ENCODE measurements at places on chromosomes 12 and 14.
A peak's percentile ranks its signal among the peaks of the same experiment; 100 is the strongest.

GRCh38 chr12:4216187-4216927 lies 57.2 kb upstream of the CCND2 start:
- no peak for DNase-seq

DNA sequence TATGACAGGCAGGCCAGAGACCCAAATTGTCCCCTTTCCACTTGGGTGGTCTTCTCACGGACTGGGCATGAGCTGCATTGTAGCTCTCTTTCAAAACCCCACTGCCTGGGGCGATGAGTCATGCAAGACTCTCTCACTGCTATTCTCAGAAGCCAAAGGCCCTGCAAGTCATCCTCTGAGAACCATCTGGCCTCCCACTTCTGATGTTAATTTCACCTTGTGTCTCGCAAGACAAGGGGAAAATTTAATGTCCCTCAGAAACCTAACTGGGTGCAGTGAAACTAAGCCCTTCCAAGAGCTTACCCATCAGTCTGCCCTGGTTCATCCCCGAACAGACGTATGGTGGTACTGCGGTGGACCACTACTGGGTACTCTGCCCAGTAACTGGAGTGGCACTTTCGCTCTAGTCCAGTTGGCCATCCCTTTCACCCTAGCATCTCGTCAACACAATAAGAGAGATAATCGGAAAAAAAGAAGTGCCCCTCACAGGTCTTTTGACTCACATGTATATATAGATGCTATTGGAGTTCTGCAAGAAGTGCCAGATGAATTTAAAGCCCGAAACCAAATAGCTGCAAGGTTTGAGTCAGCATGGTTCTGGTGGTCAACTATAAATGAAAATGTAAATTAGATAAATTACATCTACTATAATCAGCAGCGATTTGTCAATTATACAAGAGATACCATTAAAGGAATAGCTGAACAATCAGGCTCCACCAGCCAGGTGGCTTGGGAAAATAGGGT lies 31.3 kb upstream of the LALBA start:
- DNase-seq: no peak

DNA sequence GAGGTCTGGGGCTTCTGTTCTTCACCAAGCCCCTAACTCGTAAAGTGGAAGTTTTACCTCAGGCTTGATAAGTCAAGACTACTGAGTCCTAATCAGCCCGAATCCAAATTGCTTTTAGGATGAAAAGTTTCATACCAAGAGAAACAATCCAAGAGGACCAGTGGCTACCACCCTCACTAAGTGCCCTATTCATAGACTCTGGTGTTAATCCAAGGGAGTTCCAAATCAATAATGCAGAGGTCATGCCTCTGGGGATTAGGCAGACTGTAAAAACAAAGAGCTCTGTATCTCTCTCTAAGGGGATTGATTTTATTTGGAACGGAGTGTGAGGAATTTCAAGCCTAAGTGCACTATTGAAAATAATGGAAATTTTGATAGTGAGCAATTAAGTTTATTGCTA lies 76.3 kb upstream of the LMNTD1 start:
- DNase-seq: no peak

DNA sequence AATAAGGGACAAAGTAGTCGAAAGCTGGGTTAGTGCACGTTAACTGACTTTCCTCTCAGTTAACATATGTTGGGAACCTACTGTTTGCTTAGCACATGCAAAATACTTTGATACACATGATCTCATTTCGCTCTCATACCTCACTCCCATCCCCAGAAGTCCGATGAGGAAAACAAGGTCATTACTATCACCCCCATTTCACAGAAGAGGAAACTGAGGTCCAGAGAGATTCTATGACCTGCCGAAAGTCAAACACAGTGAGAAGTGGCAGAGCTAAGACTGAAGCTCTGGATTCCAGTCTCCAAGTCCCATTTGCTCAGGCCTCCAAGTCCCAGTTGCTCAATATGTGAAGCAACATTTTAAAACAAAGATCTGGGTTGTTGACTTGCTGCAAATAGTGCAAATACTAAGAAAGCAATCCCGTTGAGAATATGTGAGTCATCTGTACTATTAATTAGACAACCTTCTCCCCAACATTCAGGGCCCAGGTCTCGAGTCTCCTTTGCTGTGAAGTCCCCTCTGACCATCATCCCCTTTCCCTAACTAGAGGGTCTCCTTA lies 170.6 kb upstream of the PWP1 start:
- no peak for DNase-seq

- peak; percentile 33 for DNase-seq
Measured at GRCh38 chr14:93963692-93964091, 12.7 kb downstream of the ASB2 start.

DNA sequence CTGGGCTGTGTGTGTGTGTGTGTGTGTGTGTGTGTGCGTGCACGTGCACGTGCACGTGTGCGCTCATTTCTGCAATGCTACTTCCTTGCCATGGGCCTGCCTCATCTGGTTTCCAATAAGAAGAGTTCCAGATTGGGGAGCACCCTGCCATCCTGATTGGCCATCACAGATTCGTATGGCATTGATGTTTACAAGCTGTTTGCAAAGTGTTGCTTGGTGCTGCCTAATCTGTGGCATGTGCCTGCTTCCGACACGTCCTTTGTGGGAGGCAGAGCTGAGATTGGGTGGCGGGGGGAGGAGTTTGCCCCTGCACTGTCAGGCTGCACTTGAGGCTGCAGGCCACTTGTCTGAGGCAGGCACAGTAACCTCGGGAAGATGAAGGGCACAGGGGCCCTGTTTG lies 39.2 kb downstream of the SAMD4A start:
- no peak for DNase-seq

GRCh38 chr14:104321088-104321801 lies 182.9 kb downstream of the KIF26A start:
- no peak for DNase-seq

GRCh38 chr12:100504804-100505203 lies 31.1 kb downstream of the NR1H4 start:
- no peak for DNase-seq

DNA sequence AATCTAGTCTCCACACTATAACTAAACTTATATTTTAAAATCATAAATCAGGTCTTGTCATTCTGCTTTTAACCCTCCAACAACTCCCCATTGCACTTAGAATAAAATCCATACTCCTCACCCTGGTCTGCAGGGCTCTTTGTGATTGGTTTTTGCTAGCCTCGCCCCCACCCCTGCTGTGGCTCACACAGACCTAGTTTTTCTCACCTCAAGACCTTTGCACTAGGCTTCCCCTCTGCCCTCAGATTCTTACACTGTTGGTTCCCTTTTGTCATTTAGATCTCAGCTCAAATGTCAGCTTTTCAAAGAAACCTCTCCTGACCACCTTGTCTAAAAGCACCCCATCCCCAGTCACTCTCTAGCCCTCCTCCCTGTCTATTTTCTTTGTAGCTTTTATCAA lies 10.7 kb upstream of the LHX5 start:
- no peak for DNase-seq

DNA sequence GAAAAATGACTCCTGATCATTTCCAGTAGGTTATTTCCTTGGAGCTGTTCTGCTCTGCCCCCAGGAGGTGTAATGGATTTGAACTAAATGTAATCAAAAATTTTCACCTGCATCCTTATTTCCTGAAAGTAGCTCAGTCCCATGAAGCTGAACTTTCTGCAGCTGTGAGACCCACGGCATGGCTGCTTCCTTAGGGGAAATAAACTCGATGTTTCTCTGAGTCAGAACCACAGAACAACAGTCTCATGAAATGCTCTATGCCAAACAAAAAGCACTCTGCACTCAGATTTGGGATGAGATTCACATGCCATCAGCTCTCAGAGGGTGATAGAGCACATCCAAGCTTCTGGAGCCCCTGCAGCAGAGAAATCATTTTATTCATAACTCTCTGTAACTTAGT lies 224.1 kb upstream of the PLEKHG7 start:
- no peak for DNase-seq

DNA sequence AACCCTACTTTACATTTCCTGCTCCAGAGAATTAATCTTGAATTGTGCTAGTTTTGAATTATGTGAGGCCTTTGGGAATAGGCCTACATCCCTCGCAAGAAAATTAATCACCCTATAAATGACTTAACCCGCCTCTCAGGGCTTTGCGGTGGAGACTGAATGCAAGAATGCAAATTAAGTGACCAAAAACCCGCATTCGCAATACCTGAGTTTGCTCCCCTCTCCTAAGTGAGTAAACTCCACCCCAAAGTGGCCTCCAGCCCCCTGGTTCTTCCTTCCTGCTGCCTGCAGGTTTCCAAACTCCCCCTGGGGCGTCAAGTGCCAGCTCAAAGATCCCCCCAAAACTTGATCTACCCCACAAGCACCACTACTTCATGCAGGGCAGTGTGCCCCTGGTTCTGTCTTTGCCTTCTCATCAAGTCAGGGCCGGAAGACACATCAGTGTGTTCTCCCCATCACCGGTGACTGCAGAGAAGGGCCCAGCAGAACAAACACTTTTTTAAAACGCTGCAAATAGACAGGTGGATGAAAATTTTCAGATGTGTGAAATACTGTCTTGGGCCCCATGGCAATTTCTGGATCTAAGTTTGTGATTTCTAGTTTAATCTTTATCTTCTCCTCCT lies 644.7 kb downstream of the VRK1 start:
- no peak for DNase-seq

DNA sequence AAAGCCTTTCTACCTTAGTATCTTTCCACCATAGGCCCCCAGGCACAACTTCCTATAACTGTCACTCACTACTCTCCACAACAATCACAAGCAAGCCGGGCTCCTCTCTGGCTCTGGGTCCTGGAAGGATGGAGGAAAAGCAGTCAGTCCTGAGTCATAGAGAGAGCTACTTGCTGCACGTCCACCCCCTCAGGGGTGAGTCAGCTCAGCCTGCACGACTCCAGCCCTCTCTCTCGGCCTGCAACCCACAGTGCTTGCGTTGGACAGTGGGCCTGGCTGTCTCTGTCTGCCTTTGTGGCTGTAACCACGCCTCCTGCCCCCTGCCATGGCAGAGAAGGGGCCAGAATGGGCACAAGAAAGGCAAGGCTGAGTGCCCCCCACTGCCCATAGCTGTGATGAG lies 154.1 kb upstream of the FKBP4 start:
- peak; percentile 58 for DNase-seq

- no peak for DNase-seq
Measured at GRCh38 chr12:182381-182892, 31.5 kb downstream of the SLC6A12 start.

GRCh38 chr14:72291908-72292688 lies 359.9 kb downstream of the RGS6 start:
- DNase-seq: peak; percentile 24

GRCh38 chr12:13812168-13812567 lies 169.2 kb downstream of the GRIN2B start:
- DNase-seq: no peak

DNA sequence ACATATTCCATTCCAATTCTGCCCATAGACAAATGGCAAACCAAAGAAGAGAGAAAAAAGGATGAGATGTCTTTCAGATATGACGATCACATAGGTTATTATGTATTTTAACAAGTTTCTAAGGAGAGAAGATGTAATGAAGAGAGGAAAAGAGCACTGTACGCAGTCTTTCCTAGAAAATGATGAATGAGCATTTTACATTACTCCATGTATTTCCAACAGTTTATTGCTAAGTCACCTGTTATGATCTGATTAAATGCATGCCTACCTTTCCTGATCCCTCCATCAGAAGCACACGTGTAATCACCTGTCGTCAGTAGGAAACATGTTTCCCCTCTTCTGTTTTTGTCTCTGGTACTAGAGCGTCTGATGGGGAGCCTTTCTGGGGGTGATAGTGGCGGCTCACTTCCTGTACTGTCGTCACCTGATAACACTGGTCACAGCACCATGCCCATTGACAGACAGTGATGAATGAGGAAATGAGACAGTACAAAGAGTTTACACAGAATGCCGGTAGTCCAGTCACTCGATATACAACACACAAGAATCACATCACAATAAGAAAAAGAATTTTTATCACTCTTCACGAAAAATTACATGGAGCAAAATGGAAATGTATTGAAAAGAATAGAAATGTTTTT lies 161.6 kb downstream of the KCNC2 start:
- DNase-seq: no peak

GRCh38 chr14:22657861-22658260 lies 13.7 kb upstream of the OR6J1 start:
- no peak for DNase-seq

DNA sequence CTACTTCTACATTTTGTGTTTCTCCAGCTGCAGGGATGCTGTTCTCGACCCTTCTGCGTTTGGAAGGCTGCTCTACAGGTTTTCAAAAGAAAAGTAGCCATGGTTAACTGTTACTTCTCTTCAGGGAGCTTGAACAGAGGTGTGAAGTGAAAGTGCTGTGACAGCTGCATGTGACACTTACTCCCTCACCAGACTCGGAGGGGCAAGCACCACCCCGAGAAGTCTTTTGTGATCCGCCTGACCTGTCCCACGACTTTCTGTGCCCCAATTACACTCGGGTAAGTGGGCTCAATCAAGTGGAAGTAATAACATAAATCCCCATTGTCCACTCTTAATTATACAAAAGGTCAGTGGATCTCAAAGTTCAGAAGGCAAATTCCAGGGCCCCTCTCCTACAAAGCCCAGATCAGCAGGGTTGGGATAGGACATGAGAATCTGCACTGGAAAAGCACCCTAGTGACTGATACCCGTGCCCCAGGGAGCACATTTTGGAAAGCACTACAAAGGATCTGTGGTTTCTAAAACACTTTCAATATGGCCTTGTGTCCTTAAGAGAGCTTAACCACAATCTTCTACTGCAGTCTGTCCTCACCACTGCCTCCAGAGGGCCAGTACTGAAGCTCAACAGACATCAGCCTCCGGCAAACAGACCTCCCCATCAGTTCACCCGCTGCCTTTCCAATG lies 11.5 kb downstream of the FICD start:
- DNase-seq: no peak

Measured in activated T-cell treated with anti-CD3 and anti-CD28 coated beads, Interleukin-2, amount 50 U/mL, for 48 hours (primary cell).